Upper lobe of right lung (tissue), 1 donor: ENCODE measurements at places on chromosomes 3 and 15.

GRCh38 chr3:107092121-107092520 lies 285.1 kb upstream of the CCDC54 start:
- no peak overlapping the region for H3K27ac ChIP-seq
- no peak overlapping the region for H3K4me3 ChIP-seq
- no peak for DNase-seq
- no peaks in the 10 kb centered on the region for H3K4me1 ChIP-seq
- no peaks in the 10 kb centered on the region for H3K36me3 ChIP-seq
- no peaks in the 10 kb centered on the region for H3K27me3 ChIP-seq

DNA sequence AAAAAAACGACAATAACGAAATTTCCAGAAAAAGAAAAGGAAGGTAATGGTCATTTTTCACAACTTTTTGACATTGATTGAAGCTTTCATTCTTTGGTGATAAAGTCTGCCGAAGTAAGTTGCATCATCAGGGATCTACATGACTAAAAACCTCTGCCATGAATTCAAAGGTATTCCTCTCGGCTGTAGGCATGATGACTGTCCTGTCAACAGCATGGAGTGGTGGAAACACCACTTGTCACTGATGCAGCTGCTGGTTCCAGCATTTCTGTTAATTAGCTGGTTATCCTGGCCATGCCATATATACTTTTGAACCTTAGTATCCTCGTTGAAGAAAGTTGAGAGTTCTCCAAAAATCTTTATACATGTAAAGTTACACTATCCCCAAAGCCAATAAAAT lies 859.0 kb upstream of the ARPP21 start:
- DNase-seq, result no peak
- H3K4me3 ChIP-seq, result no peak overlapping the region
- no peaks in the 10 kb centered on the region for H3K4me1 ChIP-seq
- H3K27ac ChIP-seq, result no peak overlapping the region

DNA sequence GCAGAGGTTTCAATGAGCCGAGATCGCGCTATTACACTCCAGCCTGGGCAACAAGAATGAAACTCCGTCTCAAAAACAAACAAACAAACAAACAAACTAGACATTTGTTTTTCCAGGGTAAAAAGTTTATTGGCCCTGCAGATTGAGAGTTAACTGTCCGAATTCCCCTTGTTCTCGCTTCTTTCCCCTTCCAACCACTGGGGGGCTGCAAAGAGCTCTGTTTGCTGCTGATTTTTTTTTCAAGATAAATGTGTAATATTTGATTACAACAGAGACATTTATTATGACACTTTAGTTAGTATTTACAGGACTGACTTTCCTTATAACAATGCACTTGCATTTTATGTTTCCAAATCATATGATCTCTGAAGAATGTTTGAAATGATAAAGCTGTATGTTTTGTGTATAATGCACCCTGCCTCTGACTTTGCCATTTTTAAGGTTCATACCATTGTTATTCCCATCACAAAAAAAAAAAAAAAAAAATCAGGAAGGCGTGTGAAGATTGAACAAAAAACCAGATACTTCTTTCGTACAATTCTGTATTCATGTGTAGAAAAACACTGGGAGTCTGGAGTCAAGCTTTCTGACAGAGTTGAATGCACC lies 2.8 kb downstream of the CLSTN2 start:
- H3K4me3 ChIP-seq, result no peak overlapping the region
- peaks cover 42% of the 10 kb centered on the region for H3K27me3 ChIP-seq
- H3K27ac ChIP-seq, result no peak overlapping the region

GRCh38 chr3:14126017-14126886 lies 1.4 kb downstream of the TMEM43 start:
- DNase-seq, result no peak
- peaks cover 30% of the 10 kb centered on the region for H3K4me1 ChIP-seq
- no peaks in the 10 kb centered on the region for H3K27me3 ChIP-seq
- H3K36me3 ChIP-seq, result peaks cover 29% of the 10 kb centered on the region

GRCh38 chr3:36558961-36559360 lies 178.7 kb downstream of the STAC start:
- no peak overlapping the region for H3K4me3 ChIP-seq
- DNase-seq, result no peak
- H3K4me1 ChIP-seq, result no peaks in the 10 kb centered on the region
- H3K36me3 ChIP-seq, result no peaks in the 10 kb centered on the region
- no peak overlapping the region for H3K27ac ChIP-seq

DNA sequence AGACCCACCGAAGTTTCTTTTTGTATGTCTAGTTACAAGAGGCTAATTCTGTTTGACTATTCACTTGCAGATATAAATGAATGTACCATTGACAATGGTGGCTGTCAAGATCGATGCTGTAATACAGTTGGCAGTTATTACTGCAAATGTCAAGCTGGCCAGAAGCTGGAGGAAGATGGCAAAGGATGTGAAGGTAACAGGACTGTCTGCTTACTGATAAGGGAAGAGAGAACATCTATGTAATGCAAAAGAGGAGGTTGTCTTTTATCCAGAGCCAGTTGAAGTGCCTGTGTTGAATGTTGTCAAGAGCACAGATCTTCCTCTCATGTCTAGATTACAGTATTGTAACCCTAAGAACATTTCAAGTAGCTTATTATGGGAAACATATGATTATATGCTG lies 549.5 kb upstream of the GOLIM4 start:
- DNase-seq, result no peak
- H3K27me3 ChIP-seq, result no peaks in the 10 kb centered on the region
- H3K36me3 ChIP-seq, result no peaks in the 10 kb centered on the region
- no peak overlapping the region for H3K4me3 ChIP-seq
- no peaks in the 10 kb centered on the region for H3K4me1 ChIP-seq

GRCh38 chr3:130853581-130853980 lies 40.3 kb upstream of the ATP2C1 start:
- no peak overlapping the region for H3K4me3 ChIP-seq
- H3K36me3 ChIP-seq, result no peaks in the 10 kb centered on the region
- H3K4me1 ChIP-seq, result peaks cover 17% of the 10 kb centered on the region
- no peak overlapping the region for H3K27ac ChIP-seq
- no peak for DNase-seq

DNA sequence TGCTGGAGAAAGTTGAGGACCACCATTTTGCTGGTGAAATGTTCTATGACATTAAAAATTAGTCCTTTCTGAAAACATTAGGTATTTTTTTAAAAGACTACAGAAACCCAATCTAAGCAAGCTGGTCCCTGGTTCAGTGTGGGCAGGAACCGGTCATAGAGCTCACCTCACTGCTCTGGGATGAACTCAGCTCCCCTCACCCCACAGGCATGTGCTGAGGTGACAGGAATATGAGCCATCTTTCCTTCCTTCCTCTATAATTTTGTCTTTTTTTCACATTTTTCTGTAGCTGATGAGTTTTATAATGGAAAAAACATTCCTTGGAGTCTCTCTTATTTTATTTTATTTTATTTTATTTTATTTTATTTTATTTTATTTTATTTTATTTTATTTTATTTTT lies 8.2 kb upstream of the LRRC15 start:
- no peaks in the 10 kb centered on the region for H3K4me1 ChIP-seq
- DNase-seq, result no peak
- H3K4me3 ChIP-seq, result no peak overlapping the region
- no peaks in the 10 kb centered on the region for H3K36me3 ChIP-seq
- no peak overlapping the region for H3K27ac ChIP-seq

DNA sequence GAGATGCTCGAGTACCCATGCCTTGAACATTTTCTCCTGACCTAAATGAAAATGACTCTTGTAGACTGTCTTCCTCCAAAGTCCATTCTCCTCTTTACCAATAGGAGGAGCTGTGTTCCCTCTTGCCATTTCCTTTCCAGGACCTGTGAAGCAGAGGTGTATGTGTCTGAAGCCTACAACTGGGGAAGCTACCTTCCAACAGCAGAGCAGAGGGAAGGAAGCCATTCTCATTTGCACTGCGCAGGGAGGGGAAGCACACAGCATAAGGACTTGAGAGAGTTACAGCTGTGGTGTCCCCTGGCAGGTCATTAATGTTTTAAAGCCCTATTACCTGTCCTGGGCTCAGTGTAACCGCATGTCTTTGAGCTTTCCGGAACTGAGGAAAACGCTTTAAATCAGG lies 38.7 kb downstream of the HSPBAP1 start:
- H3K36me3 ChIP-seq, result peaks cover 34% of the 10 kb centered on the region
- H3K27me3 ChIP-seq, result no peaks in the 10 kb centered on the region
- H3K4me1 ChIP-seq, result peaks cover 8% of the 10 kb centered on the region
- H3K4me3 ChIP-seq, result no peak overlapping the region
- no peak overlapping the region for H3K27ac ChIP-seq

- no peaks in the 10 kb centered on the region for H3K36me3 ChIP-seq
- no peak for DNase-seq
- no peaks in the 10 kb centered on the region for H3K4me1 ChIP-seq
- H3K4me3 ChIP-seq, result no peak overlapping the region
- H3K27ac ChIP-seq, result no peak overlapping the region
- no peaks in the 10 kb centered on the region for H3K27me3 ChIP-seq
These were observed 57.7 kb downstream of the LIPC start for GRCh38 chr15:58489289-58490085.

DNA sequence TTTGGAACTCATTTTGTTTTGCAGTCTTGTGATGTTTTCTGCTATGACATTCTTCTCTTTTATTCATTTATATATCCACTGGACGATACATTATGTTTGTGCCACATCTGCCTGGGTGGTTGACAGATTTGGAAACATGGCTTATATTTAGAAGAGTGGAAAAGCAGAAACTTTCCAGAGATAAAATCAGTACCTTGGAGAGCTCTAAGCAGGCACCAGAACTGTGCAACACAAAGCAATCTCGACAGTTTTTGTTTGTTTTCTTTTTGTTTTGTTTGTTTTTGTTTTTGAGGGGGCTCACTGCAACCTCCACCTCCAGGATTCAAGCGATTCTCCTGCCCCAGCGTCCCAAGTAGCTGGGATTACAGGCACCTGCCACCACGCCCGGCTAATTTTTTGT lies 45.5 kb downstream of the SYN2 start:
- no peaks in the 10 kb centered on the region for H3K4me1 ChIP-seq
- no peaks in the 10 kb centered on the region for H3K36me3 ChIP-seq
- DNase-seq, result no peak

DNA sequence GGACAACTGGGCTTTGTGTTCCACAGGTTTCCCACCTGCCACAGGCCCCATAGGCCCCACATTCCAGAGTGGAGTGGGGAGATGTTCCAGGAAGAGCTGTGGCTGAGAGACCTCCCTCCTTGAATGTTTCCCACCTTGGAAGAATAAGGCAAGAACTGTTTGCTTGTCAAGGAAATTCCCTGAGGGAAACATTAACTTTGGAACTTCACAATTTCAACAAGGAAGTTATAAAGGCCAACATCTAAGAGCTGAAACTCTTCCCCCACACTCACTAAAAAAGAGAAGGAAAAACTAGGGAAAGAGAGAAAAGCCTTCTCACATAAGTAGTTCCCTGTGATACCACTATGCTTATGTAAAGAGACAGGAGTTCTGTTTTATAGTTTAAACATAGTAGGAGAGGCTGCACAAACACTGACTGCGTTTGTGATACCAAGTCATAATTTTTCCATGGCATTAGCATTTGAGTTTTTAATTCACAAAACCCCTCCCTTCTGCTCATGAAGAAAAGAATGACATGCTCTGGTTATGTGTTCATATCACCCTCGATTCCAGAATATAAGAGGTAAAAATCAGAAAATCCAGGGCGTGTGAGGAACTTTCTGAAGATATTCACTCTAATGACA lies 39.8 kb upstream of the SPRED1 start:
- H3K4me1 ChIP-seq, result peaks cover 7% of the 10 kb centered on the region
- H3K27me3 ChIP-seq, result no peaks in the 10 kb centered on the region
- no peak for DNase-seq
- H3K36me3 ChIP-seq, result no peaks in the 10 kb centered on the region
- H3K27ac ChIP-seq, result no peak overlapping the region

- peak overlapping the region; percentile 30 for H3K27ac ChIP-seq
- H3K4me3 ChIP-seq, result no peak overlapping the region
- no peaks in the 10 kb centered on the region for H3K36me3 ChIP-seq
- peaks cover 3% of the 10 kb centered on the region for H3K4me1 ChIP-seq
These were observed 44.4 kb downstream of the ADAMTSL3 start for GRCh38 chr15:83698294-83698693.

- no peaks in the 10 kb centered on the region for H3K4me1 ChIP-seq
- peak overlapping the region; percentile 1 for H3K4me3 ChIP-seq
- no peak for DNase-seq
- no peaks in the 10 kb centered on the region for H3K36me3 ChIP-seq
- no peaks in the 10 kb centered on the region for H3K27me3 ChIP-seq
These were observed 378.4 kb upstream of the AGTR1 start for GRCh38 chr3:148319161-148319915.

DNA sequence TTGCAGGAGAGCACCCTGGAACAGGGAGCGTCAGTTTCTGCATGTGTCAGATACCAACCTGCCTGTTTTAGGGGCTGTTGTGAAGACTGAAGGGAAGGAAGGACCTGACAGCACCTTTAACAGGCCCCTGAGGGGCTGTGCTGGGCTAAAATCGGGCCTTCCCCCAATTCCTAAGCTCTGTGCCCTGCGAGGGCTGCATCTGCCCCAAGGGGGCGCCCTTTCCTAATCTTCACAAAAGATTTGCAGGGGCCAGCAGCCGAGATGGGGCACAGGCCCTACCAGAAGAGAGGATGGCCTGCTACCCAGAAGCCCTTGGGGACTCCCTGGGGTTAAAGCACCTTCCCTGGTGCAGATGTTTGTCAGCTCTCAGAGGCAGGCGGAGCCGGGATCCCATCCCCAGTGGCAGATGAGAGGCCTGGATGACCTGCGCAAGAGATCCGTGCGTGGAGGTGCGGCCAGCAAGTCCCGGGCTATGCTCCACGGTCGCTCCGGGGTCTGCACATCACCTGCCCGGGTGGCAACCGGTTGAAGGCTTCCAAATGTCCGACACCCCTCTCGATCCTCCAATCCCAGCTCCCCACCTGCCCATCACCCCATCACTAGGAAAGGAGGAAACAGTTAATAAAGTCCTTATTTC lies 53.6 kb downstream of the RHCG start:
- H3K4me1 ChIP-seq, result no peaks in the 10 kb centered on the region
- H3K36me3 ChIP-seq, result no peaks in the 10 kb centered on the region
- H3K4me3 ChIP-seq, result no peak overlapping the region
